H1 (cell line): ENCODE measurements at places on chromosomes 12 and 14.

- H3K27me3 ChIP-seq: no peaks in the 10 kb centered on the region
- no peak overlapping the region for H3K4me3 ChIP-seq
- peaks cover 73% of the 10 kb centered on the region for H3K4me1 ChIP-seq
- 0 out of 2 replicates have a peak overlapping the region, but pooled peaks have one; percentile 3 for H3K27ac ChIP-seq
Observed at GRCh38 chr12:124508381-124509079, 58.9 kb downstream of the NCOR2 start.

DNA sequence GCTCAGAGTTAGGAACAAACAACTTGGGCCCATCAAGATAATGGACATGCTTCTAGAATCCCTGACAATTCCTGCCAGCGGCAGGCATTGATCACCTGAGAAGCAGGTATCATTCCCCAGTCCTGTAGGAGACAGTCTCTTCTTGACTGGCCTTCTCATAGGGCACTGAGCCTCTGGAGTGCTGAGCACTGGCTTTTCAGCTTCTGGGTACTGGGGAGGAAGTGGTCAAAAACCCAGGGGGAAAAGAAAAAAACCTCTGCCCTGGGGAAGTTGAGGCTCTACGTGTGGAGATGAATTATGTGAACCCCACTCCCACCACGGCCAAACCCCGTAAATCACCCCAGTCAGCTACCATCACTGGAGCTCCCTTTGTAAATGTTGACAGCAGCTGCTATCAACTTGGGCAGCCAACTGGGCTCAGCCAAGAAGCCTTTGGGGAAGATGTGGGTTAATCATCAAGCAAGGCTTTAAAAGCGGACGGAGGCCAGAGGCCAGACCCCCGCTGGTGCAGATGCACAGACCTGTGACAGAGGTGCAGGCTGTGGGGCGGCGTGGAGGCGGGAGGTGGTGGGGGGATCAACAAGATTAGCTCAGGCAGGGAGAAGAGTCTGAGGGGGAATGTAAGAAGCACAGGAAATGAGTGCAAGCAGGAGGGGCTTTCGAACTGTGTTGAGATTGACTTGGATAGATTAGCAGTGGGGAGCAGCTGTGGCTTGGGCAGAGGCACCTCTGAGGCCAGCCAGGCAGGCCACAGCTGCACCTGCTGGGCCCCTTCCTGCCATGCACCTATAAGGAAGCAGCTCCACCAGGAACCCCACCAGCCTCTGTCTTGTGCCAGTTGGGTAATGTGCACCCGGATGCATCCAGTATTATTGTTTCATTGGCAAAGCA is 105.4 kb upstream of the HIF1A start:
- no peaks in the 10 kb centered on the region for H3K27me3 ChIP-seq
- no peaks in the 10 kb centered on the region for H3K36me3 ChIP-seq
- no peaks in the 10 kb centered on the region for H3K4me1 ChIP-seq

DNA sequence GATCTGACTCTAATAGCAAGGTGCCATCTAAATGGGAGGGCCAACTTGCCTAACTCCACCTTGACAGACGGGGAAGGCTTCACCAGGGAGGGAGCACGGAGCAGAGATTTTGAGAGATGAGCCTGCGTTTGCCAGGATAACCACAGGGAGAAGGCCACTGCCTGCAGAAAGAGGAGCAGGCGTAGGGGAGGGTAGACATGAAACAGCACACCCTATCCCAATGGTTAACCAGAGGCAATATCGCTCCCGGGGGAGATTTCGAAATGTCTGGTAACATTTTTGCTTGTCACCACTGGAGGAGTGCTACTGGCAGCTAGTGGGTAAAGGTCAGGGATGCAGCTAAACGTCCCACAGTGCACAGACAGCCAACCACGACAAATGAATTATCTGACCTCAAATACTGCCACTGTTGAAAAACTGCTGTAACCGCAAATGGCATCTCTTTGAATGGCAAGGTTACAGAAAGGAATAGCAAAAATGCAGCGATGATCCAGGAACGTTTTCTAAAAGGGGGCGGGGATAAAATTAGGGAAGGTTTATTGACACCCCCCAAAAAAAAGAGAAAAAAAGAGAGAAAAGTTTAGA is 126.0 kb upstream of the ATF7IP start:
- peaks cover 3% of the 10 kb centered on the region for H3K4me1 ChIP-seq
- no peaks in the 10 kb centered on the region for H3K36me3 ChIP-seq
- H3K27me3 ChIP-seq: no peaks in the 10 kb centered on the region

DNA sequence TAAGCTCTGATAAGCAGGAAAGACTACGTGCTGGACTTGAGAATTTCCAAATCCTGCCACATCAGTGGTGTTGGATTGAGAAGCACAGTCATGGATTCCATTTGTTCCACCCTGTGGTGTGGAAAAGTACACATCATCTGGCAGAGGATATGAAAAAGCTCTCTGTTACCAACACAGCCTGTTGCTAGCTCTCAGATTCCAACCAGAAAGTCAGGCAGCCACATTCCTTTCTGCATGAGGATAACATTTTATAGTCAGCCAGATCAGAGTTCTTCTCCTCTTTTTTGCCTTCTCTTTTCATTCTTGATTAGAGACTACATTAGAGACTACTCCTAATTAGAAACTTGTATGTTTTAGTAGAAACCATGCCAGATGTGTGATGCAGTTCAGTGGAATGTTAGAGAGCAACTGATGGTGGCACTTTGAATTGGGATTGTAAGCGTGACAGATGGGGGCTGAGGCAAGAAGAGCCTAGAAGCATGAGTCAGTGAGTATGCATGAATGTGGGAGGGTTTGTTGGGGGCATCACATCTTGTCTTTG is 61.2 kb upstream of the STXBP6 start:
- no peaks in the 10 kb centered on the region for H3K27me3 ChIP-seq
- no peaks in the 10 kb centered on the region for H3K4me1 ChIP-seq
- H3K27ac ChIP-seq: no peak overlapping the region
- no peak for DNase-seq
- H3K36me3 ChIP-seq: no peaks in the 10 kb centered on the region

DNA sequence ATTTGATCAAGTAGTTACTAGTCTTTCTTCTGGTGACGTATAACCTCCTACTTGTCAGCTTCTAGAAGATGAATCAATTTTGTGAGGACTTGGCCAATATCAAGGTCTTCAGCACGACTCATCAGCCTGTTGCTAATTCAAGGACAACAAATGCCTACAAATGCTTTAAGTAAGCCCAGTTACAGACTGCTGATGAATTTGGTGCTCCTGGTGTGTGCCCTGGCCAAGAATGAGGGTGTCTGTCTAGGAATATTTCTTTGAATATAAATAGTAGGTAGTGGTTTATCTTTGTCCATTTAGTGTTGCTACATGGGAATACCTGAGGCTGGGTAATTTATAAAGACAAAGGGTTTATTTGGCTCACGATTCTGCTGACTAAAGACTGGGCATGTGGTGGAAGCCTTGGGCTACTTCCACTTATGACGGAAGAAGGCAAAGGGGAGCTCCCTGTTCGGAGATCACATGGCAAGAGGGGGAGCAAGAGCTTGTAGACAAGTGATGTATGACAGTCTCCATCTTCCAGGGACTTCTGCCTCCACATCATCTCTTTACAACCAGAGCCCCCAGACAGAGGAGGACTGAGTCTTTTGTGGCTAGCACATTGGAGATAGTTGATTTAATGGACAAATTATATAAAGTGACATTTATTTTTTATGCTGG is 180.2 kb downstream of the CRADD start:
- H3K27me3 ChIP-seq: no peaks in the 10 kb centered on the region
- H3K27ac ChIP-seq: no peak overlapping the region
- H3K4me3 ChIP-seq: no peak overlapping the region
- no peaks in the 10 kb centered on the region for H3K4me1 ChIP-seq
- no peaks in the 10 kb centered on the region for H3K36me3 ChIP-seq
- no peak for DNase-seq
